Upper lobe of left lung (tissue), 6 donors: ENCODE measurements at places on chromosomes 5 and 9. TPM values are rescaled to one million over a fixed set of nuclear protein-coding genes. Genes with fewer than 3 reads are reported as not detected.

DNA sequence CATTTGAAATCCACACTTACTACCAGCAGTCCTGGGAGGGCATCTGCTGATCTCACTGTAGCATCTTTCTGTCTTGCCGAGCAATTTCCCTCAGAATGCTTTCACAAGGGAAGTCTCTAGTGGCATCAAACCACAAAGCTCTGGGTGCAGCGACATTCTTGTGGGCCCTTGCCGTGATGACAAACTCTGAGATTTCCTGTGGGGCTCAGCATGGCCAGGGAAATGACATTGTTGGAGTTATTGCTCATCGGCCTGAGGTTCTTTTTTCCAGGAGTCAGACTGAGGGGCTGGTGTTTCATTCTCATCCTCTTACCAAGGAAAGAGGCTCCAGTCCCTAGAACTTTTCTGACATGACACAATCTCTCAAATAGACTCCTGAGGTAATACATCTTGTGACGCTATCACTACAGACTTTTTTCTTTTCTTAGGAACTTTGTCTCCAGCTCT lies 51.4 kb downstream of the PFDN1 start:
- DNase-seq = no peak

GRCh38 chr9:130029223-130029973 lies 13.6 kb downstream of the FNBP1 start:
- DNase-seq = no peak

Gene PCDHGA3
- 1.7 TPM for total RNA-seq

GRCh38 chr5:92703976-92704375 lies 877.0 kb downstream of the NR2F1-AS1 start:
- DNase-seq = no peak

GRCh38 chr9:126509718-126510117 lies 104.0 kb upstream of the LMX1B start:
- DNase-seq = no peak

- DNase-seq = no peak
These were observed 400.0 kb downstream of the KIAA0825 start for GRCh38 chr5:94218374-94218773.

GRCh38 chr5:64074533-64074932 lies 91.1 kb upstream of the RNF180 start:
- DNase-seq = no peak

- no peak for DNase-seq
These were observed 16.9 kb upstream of the FER start for GRCh38 chr5:108730617-108731340.

DNA sequence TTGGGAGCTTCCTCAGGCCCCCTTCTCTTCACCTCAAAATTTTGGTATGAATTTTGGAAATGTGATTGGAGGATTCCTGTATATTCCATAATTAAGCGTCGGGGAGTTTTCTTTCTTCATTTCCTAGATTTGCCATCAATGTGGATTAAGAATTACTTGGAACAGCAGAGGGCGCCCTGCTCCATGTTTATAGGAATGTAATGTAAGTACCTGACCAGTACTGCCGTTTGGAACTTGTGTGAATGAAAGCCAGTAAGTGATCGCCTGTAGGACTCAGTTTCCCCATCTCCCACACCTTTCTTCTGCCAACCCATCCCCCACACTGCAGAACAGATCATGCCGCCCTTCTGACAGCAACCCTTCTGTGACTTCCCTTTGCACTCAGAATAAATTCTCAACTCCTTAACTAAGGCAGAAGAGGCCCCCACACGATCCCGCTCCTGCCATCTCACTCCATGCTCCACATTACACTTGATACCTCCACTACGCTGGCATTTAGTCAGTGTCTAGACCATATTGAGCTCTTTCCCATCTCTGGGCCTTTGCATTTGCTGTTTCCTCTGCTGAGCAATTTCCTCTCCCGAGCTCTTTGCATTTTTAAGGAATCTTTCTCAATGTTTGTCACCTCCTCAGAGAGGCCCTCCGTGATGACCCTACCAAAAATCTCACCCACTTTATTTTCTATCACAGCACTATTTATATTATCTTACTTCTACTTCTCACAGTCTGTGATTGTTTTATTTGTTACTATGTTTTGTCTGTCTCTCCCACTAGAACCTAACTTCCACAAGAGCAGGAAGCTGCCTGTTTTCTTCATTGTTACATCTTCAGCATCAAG lies 79.5 kb upstream of the HTR4 start:
- DNase-seq = peak; percentile 86

Gene SLC38A9
- 14.4 TPM for total RNA-seq

Gene FREM1
- 4.7 TPM for total RNA-seq

- no peak for DNase-seq
These were observed 90.2 kb upstream of the CCDC112 start for GRCh38 chr5:115386657-115387056.
